Fibroblast of upper back skin (primary cell): ENCODE measurements at places on chromosomes 7 and 10.

GRCh38 chr7:22598318-22598920 lies 98.4 kb upstream of the STEAP1B start:
- no peak for DNase-seq

GRCh38 chr7:101902680-101903514 lies 85.5 kb downstream of the CUX1 start:
- no peak for DNase-seq

DNA sequence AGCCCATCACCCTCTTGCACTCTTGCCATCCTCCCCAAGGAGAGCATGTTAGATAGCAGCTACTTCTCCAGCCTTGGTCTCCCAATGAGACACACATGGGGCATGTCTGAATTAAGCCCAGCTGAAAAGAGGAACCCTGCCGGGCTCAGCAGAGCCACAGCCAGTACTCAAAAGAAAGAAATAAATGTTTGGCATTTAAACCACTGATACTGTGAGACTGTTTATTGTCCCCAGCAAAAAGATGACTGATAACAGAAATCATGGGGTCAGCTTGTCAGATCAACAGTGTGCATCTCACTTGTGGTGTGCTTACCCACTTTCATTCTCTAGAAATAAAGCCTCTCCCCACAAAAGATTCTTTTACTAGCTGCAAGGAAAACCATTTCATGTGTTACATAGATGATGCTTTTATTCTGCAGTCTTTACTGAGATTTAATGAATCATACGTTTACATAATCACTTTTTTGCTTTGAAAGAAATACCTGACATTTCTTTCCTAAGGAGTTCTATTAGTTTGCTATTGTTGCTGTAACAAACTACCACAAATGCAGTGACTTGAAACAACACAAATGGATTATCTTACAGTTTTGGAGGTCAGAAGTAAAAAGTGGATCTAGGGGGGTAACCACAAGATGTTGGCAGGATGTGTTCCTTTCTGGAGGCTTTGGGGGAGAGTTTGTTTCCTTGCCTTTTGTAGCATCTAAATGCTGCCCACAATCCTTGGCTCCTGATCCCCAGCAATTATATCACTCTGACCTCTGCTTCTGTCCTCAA lies 20.9 kb downstream of the ANKRD7 start:
- no peak for DNase-seq

GRCh38 chr10:131789516-131789915 lies 111.3 kb upstream of the PPP2R2D start:
- DNase-seq, result no peak

GRCh38 chr10:78578929-78579328 lies 489.8 kb upstream of the ZMIZ1 start:
- DNase-seq, result no peak

DNA sequence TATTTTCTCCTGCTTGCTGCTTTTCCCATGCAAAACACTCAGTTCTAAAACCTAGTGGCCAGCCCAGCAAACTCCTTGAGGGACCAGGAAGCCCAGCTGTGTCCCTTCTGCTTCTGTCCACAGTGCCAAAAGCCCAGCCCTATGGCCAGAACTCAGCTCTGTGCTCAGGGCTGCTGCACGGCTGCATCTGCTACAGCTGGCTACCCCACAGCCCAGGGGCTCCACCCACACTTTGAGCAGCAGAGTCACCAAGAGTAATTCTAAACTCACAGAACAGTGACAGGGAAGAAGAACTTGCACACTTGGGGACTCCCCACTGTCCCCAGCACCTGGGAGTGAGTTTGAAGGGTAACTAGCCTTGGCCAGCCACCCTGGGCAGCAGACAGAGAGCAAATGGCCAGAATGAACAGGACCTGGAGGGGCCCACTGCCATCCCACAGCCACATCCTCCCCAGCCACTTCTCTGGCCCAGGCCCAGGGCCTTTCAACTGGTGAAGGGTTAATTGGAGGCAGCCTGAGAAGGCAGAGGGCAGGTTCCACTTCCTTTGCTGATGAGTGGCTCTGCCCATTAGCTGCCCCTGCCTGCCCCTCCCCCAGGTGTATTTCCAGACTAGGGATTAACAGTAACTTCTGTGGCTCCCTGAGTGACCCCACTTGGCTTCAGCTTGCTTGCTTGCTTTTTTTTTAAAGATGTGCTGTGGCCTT lies 28.1 kb upstream of the TRIM8 start:
- no peak for DNase-seq

GRCh38 chr7:1839701-1840100 lies 169.6 kb downstream of the ELFN1 start:
- DNase-seq, result no peak
